Keratinocyte (primary cell): ENCODE measurements at places on chromosomes 7 and 10.

GRCh38 chr7:117892821-117893220, 19.6 kb upstream of the CTTNBP2 start:
- no peaks in the 10 kb centered on the region for H3K36me3 ChIP-seq
- no peak overlapping the region for H3K27ac ChIP-seq

- peak overlapping the region; percentile 18 for H3K4me3 ChIP-seq
- H3K27me3 ChIP-seq = peaks cover 26% of the 10 kb centered on the region
- no peaks in the 10 kb centered on the region for H3K36me3 ChIP-seq
- DNase-seq = no peak
- no peak overlapping the region for H3K27ac ChIP-seq
Measured at GRCh38 chr10:101062232-101063049, 652 bp downstream of the KAZALD1 start.

DNA sequence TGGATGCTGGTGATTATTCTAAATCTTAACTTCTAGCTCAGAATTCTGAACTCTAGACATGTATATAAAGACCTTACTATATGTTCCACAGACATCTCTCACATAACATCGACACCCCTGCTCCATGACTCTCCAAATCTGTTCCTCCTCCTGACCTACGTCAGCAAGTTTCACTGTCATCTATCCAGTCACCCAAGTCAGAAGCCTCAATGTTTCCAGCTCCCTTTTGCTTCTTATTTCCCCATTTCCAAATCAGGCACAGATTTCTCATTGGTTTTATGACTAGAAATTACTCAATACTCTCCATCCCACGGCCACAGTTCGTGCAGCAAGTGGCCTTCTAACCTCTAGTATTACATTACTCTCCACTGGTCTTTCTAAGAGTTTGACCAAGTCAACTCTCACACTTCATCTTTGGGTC, 28.5 kb downstream of the EPC1 start:
- H3K27me3 ChIP-seq = no peaks in the 10 kb centered on the region
- H3K4me1 ChIP-seq = peaks cover 13% of the 10 kb centered on the region
- DNase-seq = no peak
- H3K27ac ChIP-seq = no peak overlapping the region

DNA sequence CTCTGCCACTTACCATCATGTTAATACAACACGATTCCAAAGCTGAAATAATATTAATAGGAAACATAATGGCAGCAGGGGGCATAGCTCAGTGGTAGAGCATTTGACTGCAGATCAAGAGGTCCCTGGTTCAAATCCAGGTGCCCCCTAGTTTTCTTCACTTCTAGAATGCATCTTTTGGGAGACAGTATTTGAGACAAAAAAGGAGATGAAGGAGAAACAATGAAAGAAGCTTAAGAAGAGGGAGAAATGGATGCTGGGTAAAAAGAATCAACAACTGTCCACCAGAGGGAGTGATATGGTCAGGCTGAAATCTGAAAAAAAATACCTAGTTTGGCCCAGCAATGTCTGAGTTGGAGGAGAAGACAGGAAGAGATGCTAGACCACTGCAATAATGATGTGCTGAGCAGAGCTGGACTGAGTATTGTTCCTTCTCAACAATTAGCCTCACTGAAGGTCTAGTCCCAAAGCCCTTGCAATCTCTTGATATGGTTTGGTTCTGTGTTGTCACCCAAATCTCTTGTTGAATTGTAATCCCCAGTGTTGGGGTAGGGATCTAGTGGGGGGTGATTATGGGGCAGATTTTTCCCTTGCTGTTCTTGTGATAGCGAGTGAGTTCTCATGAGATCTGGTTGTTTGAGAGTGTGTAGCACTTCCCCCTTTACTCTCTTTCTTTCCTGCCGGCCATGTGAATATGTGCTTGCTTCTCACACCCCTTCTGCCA, 48.3 kb downstream of the ZNF783 start:
- H3K4me3 ChIP-seq = no peak overlapping the region
- H3K4me1 ChIP-seq = no peaks in the 10 kb centered on the region
- no peak overlapping the region for H3K27ac ChIP-seq

DNA sequence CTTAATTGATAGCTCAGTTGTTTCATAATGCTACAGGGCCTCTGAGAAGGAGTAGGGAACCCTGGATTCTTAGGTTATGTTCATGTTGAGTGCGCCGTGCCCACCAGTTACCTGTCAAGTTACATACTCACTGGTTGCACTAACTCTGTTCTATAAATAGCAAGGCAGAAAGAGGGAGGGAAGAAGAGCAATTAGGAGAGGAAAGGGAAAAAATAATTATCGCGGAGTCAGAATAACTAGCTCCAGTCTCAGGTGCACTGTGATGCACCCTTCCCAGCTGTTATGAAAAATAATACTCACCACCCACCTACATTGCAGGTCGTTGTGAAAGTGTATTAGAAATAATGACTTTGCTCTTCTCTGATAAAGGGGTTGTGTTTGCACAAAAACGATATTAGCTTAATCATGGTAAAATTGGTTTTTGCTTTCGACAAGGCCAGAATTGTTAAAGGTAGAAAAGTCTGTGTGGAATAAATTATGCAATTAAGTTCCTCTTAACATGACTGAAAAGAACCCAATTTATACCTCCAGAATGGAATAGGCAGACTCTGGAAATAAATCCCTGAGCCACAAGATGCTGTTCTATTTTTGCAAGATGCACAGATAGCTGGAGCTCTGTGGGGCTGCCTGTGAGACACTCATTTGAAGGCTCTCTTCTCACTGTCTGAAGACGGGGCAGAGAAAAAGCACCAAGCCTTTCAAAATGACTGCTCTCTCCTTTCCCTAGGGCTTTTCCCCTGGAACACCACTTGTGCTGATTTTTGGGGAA, 137.6 kb upstream of the PITRM1 start:
- peaks cover 4% of the 10 kb centered on the region for H3K4me1 ChIP-seq
- H3K4me3 ChIP-seq = no peak overlapping the region
- H3K27ac ChIP-seq = no peak overlapping the region

DNA sequence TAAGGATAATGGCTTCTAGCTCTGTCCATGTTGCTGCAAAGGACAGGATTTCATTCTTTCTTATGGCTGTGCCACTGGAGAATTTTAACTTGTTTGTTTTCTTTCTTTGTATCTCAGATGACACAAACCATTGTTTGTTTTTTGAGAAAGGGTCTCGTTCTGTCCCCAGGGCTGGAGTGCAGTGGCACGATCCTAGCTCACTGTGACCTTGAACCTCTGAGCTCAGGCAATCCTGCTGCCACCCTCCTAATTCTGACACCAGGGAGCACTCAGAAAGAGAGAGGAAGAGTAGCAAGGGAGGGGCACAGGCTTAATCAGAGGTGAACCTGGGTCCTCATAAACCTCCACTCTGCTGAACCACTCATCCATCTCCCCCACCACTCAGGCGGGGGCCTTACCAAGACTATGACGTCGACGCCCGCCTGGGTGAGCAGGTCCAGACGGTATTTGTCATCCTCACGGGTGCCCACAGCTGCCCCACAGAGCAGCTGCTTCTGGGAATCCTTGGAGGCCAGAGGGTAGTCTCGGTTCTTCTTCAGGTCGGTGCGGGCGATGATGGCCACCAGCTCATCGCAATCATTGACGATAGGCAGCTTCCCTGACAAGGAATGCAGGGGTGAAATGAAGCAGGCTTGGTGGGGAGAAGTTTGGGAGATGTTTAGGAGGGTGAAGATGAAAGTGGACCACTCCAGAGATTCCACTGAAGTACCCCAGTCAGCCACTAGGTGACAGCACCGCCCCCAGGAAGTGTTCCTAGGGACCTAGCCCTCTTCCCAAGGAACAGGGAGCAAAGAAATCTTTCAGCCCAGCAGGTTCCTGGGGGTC, 11.6 kb downstream of the IMPDH1 start:
- DNase-seq = no peak
- no peak overlapping the region for H3K4me3 ChIP-seq
- H3K4me1 ChIP-seq = no peaks in the 10 kb centered on the region
- H3K36me3 ChIP-seq = peaks cover 38% of the 10 kb centered on the region
- H3K27ac ChIP-seq = no peak overlapping the region
